Keratinocyte (primary cell): ENCODE measurements at places on chromosomes 11 and 22.

- no peak overlapping the region for H3K27ac ChIP-seq
- no peak for DNase-seq
- peaks cover 5% of the 10 kb centered on the region for H3K4me1 ChIP-seq
- no peaks in the 10 kb centered on the region for H3K36me3 ChIP-seq
- H3K4me3 ChIP-seq, result peak overlapping the region; percentile 8
Measured at GRCh38 chr11:77127235-77127911, 673 bp upstream of the MYO7A start.

GRCh38 chr11:9849389-9849788 is 185.5 kb downstream of the SWAP70 start:
- no peak overlapping the region for H3K4me3 ChIP-seq
- H3K27ac ChIP-seq, result no peak overlapping the region
- H3K36me3 ChIP-seq, result peaks cover 7% of the 10 kb centered on the region

DNA sequence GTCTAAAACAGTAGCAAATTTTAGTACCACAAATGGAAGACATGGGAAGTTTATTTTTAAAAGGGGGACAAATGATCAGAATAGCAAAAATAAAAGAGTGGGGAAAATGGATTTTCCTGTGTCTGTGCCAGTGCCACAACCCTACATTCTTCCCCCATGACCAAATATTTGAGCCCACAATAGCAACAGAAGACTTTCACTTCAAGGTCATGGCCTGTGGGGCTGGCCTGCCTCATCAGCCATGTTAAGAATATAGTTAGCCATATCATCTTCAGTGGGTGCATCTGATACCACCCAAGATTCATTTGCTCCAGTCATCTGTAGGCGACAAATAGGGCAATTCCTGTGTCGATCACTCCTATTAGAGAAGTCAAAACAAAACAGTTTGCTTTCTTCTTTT is 26.3 kb downstream of the RNF141 start:
- no peaks in the 10 kb centered on the region for H3K27me3 ChIP-seq
- H3K4me3 ChIP-seq, result no peak overlapping the region
- H3K27ac ChIP-seq, result no peak overlapping the region
- no peak for DNase-seq

DNA sequence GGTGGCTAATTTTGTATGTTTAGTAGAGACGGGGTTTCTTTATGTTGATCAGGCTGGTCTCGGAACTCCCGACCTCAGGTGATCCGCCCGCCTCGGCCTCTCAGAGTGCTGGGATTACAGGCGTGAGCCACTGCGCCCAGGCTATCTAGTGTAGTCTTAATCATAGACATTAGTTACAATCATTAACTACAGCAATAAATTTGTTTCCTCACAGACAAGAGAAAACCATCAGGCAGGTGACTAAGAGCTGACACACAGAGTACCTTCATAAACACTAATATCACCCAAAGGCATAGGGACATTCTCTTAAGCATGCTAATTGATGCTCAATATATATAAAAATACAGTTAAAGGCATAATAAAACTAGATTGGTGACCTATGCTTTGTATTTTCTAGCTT is 19.4 kb downstream of the SDHD start:
- peak; percentile 50 for DNase-seq
- no peak overlapping the region for H3K4me3 ChIP-seq
- no peak overlapping the region for H3K27ac ChIP-seq
- peaks cover 3% of the 10 kb centered on the region for H3K4me1 ChIP-seq
- H3K27me3 ChIP-seq, result no peaks in the 10 kb centered on the region

DNA sequence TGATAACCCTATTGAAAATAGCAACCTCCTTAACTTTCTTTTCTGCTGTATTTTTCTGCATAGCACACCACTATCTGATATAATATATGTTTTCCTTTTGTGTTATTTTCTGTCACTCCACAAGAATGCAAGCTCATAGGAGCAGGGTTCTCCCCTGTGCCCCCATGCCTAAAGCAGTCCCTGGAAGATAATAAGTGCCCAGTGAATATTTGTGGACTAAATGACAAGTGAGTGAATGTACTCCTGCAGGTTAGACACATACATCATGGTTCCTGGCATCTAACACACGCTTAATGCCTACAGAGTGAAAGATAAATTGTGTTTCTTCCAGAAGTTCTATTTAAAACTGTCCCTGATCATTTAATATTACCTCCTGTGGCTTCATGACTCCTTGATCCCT is 23.9 kb upstream of the OR9Q2 start:
- no peak overlapping the region for H3K27ac ChIP-seq
- no peaks in the 10 kb centered on the region for H3K27me3 ChIP-seq
- no peaks in the 10 kb centered on the region for H3K4me1 ChIP-seq
- H3K4me3 ChIP-seq, result no peak overlapping the region
- no peaks in the 10 kb centered on the region for H3K36me3 ChIP-seq
- DNase-seq, result no peak

DNA sequence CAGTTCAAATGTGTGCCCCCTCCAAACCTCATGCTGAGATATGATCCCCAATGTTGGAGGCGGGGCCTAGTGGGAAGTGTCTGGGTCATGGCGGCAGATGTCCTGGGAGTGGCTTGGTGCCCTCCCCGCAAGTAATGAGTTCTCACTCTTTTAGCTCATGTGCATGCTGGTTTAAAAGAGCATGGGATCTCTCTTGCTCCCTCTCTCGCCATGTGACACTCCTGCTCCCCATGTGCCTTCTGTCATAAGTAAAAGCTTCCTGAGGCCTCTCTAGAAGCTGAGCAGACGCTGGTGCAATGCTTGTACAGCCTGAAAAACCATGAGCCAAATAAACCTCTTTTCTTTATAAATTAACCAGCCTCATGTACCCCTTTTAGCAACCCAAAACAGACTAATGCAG is 98.8 kb downstream of the SGSM3 start:
- H3K36me3 ChIP-seq, result no peaks in the 10 kb centered on the region
- no peaks in the 10 kb centered on the region for H3K27me3 ChIP-seq
- no peak overlapping the region for H3K27ac ChIP-seq
- no peaks in the 10 kb centered on the region for H3K4me1 ChIP-seq
- H3K4me3 ChIP-seq, result no peak overlapping the region

GRCh38 chr11:113628912-113629311 is 77.2 kb downstream of the TMPRSS5 start:
- no peak for DNase-seq
- no peak overlapping the region for H3K4me3 ChIP-seq
- H3K36me3 ChIP-seq, result no peaks in the 10 kb centered on the region
- H3K4me1 ChIP-seq, result no peaks in the 10 kb centered on the region

DNA sequence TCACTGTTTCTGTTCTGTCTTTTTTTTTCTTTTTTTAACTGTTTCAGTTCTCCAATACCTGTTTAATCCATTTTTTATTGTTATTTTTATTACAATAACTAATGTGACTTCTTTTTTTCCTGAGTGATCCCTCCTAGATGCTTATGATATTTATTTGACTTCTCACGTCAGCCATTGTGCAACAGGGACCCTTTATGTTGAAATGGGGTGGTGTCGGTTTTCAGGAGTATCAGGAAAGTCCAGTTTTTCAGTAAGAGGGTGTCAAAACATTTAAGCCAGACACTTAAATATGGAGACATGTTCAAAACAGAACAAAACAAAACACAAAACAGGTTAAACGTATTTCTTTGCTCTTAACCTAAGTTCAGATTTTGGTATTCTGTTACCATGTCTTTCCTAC is 418.8 kb downstream of the DYNC2H1 start:
- no peak overlapping the region for H3K27ac ChIP-seq
- H3K4me3 ChIP-seq, result no peak overlapping the region
- H3K27me3 ChIP-seq, result no peaks in the 10 kb centered on the region
- H3K36me3 ChIP-seq, result no peaks in the 10 kb centered on the region
- DNase-seq, result no peak

DNA sequence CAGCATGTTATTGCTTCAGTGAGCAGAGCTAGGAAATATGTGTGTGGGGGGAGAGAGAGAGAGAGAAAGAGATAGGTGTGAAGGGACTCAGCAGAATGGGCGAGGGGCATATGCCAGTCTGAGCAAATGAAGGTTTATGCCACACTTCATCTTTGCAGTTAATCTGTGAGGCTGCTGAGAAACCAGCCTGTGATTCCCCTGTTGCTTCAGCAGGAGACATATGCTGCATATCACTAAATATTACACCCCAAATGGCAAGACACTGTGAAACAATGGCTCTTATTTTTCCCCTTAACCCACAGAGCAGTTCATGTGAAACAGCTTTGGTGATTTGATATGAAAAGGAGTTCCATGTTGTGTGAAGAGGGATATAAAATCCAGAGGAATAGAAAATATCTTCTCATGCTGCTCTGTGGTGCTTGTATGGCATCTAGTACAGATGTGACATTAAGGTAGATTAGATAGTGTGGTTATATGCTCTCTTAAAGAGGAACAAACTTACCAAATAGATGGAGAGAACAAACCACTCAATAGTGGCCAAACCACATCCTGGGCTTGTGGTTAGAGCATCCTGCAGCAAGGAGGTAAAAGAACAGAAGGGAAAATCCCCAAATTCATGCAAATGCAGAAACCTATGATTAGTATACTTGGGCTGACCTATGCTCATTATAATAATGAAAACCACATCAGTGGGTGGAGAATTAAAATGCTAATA is 864.2 kb downstream of the FAM181B start:
- no peak overlapping the region for H3K27ac ChIP-seq
- H3K4me3 ChIP-seq, result no peak overlapping the region

DNA sequence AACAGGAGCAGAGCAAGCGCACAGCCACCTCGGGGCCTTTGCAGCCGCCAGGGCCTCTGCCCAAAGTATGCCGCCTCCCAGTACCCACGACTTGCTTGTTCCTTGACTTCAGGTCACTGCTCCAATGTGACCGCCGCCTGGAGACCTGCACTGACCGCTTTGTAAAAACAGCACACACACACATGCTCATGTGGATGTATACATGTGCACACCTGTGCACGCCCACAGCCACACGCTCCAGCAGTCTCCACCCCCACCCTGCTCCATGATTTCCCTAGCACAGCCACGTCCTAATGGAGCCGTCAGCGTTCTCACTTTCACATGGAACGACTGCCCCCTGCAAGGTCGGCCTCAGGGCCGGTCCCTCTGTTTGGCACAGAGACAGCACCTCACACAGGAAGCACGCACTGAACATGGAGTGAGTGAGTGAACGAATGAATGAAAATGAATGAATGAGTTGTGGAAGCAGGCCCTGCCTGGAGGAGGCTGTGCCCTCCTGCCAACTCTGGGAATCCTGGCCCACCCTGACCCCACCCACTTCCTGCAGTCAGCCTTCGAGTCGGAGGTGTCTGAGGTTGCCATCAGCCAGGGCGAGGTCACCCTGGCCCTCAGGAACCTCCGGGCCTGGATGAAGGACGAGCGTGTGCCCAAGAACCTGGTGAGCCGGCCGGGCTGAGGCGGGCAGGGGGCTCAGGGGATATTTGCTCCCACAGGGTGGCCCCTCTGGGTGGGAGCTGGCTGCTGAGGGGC is 8.0 kb downstream of the ALDH3B1 start:
- H3K36me3 ChIP-seq, result no peaks in the 10 kb centered on the region
- H3K27ac ChIP-seq, result no peak overlapping the region
- H3K4me3 ChIP-seq, result no peak overlapping the region
- DNase-seq, result no peak
- H3K4me1 ChIP-seq, result peaks cover 22% of the 10 kb centered on the region

DNA sequence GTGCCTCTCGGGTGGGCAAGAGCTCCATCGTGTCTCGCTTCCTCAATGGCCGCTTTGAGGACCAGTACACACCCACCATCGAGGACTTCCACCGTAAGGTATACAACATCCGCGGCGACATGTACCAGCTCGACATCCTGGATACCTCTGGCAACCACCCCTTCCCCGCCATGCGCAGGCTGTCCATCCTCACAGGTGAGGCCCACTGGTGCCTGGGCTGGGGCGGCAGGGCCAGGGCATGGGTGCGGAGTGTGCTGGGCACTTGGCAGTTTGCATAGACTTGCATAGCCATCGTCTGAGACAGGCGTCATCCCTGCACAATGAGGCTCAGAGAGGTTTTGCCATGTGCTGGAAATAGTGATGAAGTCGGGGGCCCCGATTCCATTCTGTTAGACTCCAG is 6.3 kb downstream of the RASD2 start:
- H3K4me3 ChIP-seq, result no peak overlapping the region
- H3K4me1 ChIP-seq, result no peaks in the 10 kb centered on the region
- no peaks in the 10 kb centered on the region for H3K36me3 ChIP-seq
- peaks cover 57% of the 10 kb centered on the region for H3K27me3 ChIP-seq
- no peak overlapping the region for H3K27ac ChIP-seq

DNA sequence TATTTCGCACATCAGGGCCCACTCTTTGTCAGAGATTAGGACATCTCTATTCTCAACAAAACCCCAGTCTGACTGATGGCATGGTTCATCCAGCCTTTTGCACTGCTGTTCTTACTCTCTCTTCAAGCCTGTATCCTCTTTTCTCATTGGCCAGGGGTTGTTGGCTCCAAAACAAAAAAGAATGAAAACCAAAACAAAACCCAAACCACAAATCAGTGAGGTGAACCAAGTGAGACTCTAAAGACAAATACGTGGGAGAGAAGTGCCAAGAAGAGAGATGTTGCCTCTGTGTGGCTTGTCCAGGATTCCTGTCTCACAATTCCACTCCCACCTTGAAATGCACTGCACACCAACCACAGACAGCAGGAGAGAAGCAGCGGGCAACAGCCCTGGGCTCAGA is 278.9 kb upstream of the NARS2 start:
- DNase-seq, result no peak
- peaks cover 10% of the 10 kb centered on the region for H3K4me1 ChIP-seq
- H3K27ac ChIP-seq, result no peak overlapping the region
- H3K4me3 ChIP-seq, result no peak overlapping the region
- H3K27me3 ChIP-seq, result no peaks in the 10 kb centered on the region
- H3K36me3 ChIP-seq, result peaks cover 4% of the 10 kb centered on the region

GRCh38 chr11:131696690-131697089 is 326.3 kb downstream of the NTM start:
- H3K4me1 ChIP-seq, result peaks cover 3% of the 10 kb centered on the region
- no peaks in the 10 kb centered on the region for H3K36me3 ChIP-seq
- no peak overlapping the region for H3K4me3 ChIP-seq
- no peak for DNase-seq
- no peak overlapping the region for H3K27ac ChIP-seq

DNA sequence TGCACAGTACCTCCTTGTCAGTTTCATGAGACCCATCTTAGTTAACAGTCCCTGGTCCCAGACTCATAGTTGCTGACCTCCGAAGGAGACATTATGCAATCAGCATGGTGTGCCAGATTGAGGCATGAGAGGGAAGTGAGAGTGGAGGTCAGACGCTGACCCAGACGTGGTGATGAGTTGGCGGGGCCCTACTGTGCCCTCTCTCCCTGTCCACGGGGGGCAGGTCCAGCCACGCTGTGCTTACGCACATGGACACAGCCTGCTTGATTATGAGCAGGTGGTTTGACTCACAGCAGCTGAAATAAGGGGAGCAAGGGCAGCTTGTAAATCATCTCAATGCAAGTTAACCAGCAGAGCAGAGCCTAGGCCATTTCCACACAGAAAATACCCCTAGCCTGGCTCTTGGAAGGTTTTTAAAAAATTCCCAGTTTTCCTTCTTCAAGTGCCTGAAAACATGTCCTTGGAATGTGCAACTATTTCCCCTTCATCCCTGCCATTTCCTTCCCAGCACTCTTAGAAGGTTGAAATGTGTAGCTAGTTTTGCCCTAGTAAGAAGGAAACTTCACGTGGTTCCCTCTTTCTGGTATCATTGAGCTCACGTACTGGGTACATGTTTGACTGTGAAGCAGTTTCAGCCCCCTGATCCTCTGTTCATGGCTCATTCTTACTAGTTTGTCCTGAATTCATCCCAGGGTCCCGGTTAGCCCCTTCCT is 122.6 kb upstream of the SORL1-AS1 start:
- no peaks in the 10 kb centered on the region for H3K4me1 ChIP-seq
- H3K36me3 ChIP-seq, result peaks cover 40% of the 10 kb centered on the region
- no peak overlapping the region for H3K4me3 ChIP-seq
